ENCODE measurements at places on chromosomes 6 and 20. TPM values are rescaled to one million over a fixed set of nuclear protein-coding genes. Genes with fewer than 3 reads are reported as not detected.

DNA sequence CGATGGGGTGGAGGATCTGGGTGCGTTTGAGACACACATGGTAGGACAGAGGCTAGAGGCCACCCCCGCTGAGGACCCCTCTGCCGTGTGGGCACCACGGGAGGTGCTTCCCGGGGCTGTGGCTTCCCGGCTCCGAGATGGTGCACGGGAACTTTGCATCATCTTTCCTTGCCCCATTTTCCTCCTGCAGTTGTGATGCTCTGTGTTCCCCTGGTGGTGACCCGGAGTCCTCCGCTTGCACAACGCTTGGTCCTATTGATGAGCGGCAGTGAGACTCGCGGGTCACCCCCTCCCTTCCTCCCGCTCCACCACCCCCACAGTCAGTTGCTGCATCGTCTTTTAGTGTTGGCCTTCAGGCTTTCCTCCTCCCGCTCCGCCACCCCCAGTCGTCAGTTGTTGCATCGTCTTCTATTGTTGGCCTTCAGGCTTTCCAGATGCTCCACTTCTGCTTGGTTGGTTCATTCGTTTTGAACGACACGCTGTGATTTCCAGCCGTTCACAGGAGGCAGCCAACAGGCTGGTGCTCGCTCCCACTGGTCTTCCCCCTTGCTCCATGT, 37.3 kb downstream of the PYGB start:
- DNase-seq = no peak
- H3K36me3 ChIP-seq = peaks cover 15% of the 10 kb centered on the region
- H3K27ac ChIP-seq = no peak overlapping the region
- no peaks in the 10 kb centered on the region for H3K27me3 ChIP-seq
- no peak overlapping the region for H3K4me3 ChIP-seq

GRCh38 chr6:105313211-105313610, 89.7 kb downstream of the PREP start:
- H3K4me3 ChIP-seq = no peak overlapping the region
- DNase-seq = no peak
- peaks cover 25% of the 10 kb centered on the region for H3K36me3 ChIP-seq
- H3K27ac ChIP-seq = no peak overlapping the region
- H3K27me3 ChIP-seq = no peaks in the 10 kb centered on the region

GRCh38 chr20:36745234-36745926, 510 bp downstream of the NDRG3 start:
- H3K4me1 ChIP-seq = peaks cover 19% of the 10 kb centered on the region
- peak overlapping the region; percentile 87 for H3K4me3 ChIP-seq
- H3K27ac ChIP-seq = peak overlapping the region; percentile 75
- DNase-seq = no peak
- H3K36me3 ChIP-seq = peaks cover 9% of the 10 kb centered on the region

- no peaks in the 10 kb centered on the region for H3K27me3 ChIP-seq
- H3K36me3 ChIP-seq = peaks cover 50% of the 10 kb centered on the region
- H3K4me3 ChIP-seq = no peak overlapping the region
- no peak overlapping the region for H3K27ac ChIP-seq
- DNase-seq = no peak
These were observed 27.5 kb downstream of the PTPN1 start for GRCh38 chr20:50537546-50538201.

GRCh38 chr6:166966268-166966667, 9.9 kb upstream of the RNASET2 start:
- peaks cover 36% of the 10 kb centered on the region for H3K36me3 ChIP-seq
- no peak overlapping the region for H3K27ac ChIP-seq
- no peak for DNase-seq
- H3K4me3 ChIP-seq = no peak overlapping the region

DNA sequence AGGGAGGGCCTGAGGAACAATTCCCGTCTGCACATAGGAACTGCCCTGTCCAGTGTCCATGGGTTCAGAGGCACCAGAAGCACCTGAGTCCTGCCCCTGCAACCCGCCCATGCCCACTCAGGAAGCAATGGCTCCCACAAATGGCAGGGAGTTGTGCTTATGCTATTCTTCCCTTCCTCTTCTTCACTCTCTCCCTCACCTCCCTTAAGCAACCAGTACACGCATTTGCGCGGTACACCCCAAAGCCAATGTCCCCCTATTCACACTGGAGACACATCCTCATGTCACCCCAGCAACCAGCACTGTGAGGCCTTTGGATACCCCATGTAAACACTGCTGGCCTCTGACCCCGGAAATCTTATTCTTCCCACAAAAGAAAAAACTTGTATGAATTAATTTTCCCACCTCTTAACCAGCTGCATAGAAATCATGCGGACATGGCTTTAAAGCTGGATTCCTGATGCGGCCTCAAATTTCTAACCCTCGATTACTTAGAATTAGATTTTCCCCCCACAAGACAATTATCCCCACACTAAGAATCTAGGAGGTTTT, 30.9 kb downstream of the FYN start:
- no peak overlapping the region for H3K4me3 ChIP-seq
- no peak for DNase-seq
- no peak overlapping the region for H3K27ac ChIP-seq
- peaks cover 41% of the 10 kb centered on the region for H3K36me3 ChIP-seq

GRCh38 chr6:34386316-34387137, 5.9 kb downstream of the NUDT3 start:
- H3K27me3 ChIP-seq = no peaks in the 10 kb centered on the region
- H3K4me1 ChIP-seq = peaks cover 2% of the 10 kb centered on the region
- DNase-seq = no peak
- no peaks in the 10 kb centered on the region for H3K36me3 ChIP-seq
- no peak overlapping the region for H3K4me3 ChIP-seq

The COL12A1 gene
- total RNA-seq = not detected

The BPIFB4 gene
- not detected for total RNA-seq

The CABLES2 gene
- 19.1 TPM for total RNA-seq

The SPATA25 gene
- total RNA-seq = 0.84 TPM

The GRM1 gene
- not detected for total RNA-seq

The OR2H2 gene
- not detected for total RNA-seq

The ARMH2 gene
- total RNA-seq = 1.8 TPM

Data from activated CD4-positive, alpha-beta T cell treated with anti-CD3 and anti-CD28 coated beads, Interleukin-2, amount 10 ng/mL, durations not matched to agents 7 days and 5 days (primary cell).